ENCODE measurements at places on chromosomes 6 and 20.

DNA sequence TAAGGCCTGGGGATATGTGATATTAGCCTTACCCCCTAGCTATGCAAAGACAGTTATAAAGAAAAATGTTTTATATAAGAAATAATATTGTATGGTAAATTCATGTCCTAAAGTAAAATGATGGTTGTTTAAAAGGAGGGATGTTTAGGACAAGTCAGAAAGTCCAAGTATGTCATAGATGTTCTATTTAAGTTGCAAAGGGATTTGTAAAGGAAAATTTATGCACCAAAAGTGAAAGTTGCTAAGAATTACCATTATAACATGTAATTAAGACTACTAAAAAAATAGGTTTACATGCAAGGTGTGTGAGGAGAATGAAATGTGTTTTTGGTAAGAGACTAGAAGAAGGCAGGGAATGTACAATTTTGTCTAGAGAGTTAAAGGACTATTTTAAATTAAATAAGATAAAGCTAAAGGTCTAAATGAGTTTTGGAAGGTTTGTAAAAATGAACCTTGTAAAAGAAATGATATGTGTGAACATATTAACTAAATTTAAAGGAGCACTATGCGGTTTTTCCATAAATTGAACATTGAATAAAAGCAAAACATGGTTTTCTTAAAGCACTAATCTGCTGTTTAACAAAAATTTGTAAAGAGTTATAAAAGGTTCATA, 22.7 kb upstream of the GOPC start:
- DNase-seq, result no peak

GRCh38 chr6:83160167-83160566, 32.9 kb downstream of the PGM3 start:
- no peak for DNase-seq

DNA sequence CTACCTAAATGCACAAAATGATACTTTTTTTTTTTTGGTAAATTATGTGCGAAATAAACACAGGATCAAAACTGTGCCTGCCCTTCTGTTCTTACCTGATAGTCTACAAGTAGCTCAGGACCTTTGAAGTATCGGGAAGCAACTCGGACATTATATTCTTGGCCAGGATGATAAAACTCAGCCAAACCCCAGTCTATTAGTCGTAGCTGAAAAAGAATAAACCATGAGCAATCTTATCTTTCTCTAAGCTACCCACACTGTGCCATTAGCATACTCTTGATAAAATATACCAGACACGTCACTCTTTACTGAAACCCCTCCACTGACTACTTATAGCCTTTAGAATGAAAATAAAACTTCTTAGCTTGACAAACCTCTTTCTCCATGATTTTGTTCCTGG, 29.8 kb upstream of the TBC1D20 start:
- DNase-seq, result no peak

DNA sequence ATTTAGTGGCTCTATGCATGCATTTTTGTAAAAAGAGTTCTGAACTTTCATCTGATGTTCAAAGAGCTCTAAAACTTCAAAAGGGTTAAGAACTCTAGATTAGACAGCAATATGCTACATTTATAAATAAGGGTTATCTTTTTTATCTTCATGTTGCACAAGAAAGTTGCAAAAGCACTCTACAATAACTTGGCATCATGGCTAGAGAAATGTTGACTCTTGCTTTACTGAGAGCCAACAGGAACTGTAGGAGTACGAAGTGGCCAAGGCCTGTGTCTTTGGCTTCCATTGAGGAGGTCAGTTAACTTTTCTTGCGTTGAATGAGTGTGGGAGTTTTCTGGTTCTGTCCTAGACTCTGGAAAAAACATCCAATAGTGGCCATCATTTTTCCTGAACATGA, 516.9 kb downstream of the TFAP2B start:
- DNase-seq, result no peak

GRCh38 chr6:155472886-155473285, 17.2 kb upstream of the NOX3 start:
- DNase-seq, result no peak

DNA sequence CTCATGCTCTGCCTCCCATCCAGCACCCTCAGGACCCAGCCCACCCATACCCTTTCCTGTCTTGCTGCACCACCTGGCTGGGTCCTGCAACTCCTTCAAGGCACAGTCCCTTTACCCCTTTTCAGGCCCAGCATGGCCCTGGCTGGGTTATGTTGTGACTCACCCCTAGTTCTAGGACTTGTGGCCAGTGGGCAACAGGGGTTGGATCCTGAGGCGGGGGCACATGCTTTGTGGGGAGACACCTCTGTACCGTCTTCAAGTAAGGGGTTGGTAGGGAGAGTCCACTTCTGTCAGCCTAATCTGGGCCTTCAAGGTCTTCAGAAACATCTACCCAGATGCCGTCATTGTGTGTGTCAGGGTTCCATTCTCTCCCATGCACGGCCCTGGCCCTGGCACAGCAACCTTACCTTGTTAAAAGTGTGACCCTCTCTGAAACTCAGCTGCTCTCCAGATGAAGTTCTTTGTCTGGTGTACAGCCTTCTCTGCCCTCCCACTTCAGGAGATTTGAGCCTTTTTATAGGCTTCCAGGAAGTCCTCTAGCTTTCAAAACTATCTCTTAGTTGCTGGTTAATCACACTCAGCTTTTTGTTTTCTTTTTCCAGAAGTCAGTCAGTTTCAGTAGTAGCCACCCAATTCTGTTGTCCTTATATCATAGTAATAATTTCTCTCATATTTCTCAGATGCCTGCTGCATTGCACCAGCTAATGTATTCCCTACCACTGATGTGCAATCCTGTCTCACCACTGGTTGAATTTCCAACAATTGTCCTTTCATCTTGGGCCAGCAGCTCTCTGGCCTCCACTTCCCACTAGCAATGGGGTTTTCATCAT, 107.3 kb downstream of the NRN1 start:
- DNase-seq, result no peak

DNA sequence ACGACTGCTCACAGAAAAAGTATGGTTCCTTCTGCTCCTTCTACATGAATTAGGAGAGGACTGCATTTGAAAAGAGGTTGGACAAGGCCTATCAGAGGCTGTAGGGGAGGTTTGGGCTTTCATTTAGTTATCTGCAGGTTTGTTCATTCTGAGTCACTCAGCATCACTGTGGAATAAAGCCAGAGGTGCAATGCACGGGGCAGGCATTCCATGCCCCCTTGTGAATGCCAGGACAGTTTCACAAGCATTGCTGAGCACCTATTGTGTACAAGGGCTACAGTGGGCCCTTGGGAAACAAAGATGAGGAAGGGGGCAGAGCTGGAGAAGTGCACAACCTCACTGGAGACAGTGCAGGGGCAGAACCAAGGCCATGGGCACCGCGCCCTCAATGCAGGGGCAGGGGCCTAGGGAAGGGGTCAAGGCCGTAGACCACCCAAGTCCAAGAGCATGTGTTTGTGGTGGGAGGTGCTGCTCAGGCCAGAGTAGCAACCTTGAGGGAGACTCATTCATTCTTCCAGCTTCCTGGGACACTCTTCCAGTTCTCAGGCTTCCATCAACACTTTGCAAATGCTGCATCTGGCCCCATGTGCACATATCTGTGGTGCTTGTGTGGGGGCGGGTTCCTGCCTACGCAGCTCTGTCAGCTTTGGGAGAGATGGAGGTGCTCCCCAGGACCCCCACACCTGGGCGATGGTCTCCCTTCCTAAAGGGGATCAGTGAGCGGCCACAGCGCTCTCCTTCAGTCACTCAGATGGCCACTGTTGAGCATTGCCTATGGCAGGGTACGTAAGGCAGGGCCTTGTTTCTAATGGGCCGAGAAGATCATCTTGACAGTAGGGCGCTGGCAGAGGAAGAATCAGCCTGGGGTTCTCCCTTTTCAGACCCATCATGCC, 204.5 kb downstream of the SYNDIG1 start:
- peak; percentile 6 for DNase-seq

GRCh38 chr20:19620446-19620845, 137.6 kb upstream of the RIN2 start:
- DNase-seq, result no peak

DNA sequence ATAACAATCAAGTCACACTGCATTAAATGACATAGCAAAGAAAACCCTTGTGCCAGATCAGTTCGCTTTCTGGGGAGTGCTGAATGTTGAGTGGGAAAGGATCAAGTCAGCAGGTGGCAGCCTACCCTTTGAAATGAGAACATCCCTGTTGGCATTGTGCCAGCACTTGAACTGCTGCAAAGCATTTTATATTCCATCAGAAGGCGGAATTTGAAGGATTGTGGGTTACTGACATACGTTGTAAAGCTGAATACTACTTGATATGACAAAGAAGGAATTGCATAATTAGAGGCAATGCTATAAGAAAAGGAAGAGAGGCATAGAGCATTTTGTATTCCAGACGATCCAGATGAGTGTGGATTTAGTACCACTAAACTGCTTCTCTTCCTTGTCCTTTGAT, 26.5 kb downstream of the BCKDHB start:
- DNase-seq, result peak; percentile 2

GRCh38 chr20:1389703-1390580, 2.9 kb downstream of the FKBP1A start:
- no peak for DNase-seq

GRCh38 chr6:24480705-24481104, 8.7 kb downstream of the GPLD1 start:
- DNase-seq, result no peak

DNA sequence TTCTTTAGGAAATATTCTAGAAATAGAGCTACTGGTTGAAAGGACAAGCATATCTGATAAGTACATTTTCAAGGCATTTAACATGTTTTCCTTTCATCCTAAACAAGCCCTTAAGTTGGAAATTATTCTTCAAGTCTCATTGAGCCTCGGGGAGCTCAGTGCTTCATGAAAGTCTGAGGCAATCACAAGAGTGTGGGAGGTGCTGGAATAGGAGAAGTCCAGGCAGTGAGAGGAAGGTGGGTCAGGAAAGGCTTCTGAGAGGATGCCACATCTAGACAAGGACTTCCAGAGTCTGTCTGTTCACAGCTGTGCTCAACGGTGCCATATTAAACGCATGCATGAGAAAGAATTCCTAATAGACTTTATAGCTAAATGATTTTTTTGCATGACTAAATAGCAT, 69.8 kb downstream of the CD83 start:
- no peak for DNase-seq

DNA sequence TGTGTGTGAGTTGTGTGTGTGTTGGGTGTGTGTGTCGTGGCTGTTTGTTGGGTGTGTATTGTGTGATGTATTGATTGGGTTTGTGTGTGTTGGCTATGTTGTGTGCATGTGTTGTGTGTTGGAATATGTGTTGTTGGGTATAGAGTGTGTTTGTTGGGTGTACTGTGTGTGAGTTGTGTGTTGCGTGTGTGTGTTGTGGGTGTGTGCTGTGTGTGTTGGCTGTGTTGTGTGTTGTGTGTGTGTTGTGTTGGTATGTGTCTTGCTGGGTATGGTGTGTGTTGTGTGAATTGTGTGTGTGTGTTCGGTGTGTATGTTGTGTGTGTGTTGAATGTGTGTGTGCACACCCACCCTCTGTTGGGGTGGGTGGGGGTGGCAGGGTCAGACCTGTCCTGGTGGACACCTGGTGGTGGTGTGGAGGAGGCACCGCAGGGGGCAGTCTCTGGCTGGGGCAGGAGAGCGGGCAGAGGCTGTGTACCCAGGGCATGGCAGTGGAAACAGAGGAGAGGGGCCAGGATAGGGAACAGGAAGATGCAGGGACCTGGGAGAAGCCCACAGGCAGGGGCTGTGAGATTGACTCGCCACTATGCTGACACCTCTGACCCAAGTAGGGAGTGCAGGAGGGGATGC, 25.5 kb upstream of the PXDC1 start:
- DNase-seq, result no peak

- no peak for DNase-seq
Observed at GRCh38 chr20:37869334-37869861, 33.5 kb upstream of the VSTM2L start.

GRCh38 chr20:43787937-43788336, 61.1 kb upstream of the GTSF1L start:
- no peak for DNase-seq

DNA sequence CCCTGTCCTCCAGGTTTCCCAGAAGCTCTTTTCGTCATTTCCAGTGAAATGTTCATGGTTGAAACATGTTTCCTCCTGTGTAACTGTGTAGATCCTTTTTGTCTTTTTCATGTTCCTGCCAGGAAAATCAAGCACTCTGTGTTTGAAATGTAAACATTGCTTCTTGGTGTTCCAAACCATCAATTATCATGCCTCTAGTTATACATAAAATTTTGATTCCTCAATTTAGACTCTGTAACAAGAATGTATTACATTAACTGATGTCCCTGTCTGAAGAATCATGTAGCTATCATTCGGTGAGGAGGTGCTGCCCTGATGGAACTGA, 546.3 kb upstream of the CITED2 start:
- no peak for DNase-seq

- no peak for DNase-seq
Observed at GRCh38 chr6:109978174-109979032, at the start of gene GPR6. TSS of gene GPR6 (plus strand) at chr6:109978311. CDS start at chr6:109979113, 802 bp downstream.

DNA sequence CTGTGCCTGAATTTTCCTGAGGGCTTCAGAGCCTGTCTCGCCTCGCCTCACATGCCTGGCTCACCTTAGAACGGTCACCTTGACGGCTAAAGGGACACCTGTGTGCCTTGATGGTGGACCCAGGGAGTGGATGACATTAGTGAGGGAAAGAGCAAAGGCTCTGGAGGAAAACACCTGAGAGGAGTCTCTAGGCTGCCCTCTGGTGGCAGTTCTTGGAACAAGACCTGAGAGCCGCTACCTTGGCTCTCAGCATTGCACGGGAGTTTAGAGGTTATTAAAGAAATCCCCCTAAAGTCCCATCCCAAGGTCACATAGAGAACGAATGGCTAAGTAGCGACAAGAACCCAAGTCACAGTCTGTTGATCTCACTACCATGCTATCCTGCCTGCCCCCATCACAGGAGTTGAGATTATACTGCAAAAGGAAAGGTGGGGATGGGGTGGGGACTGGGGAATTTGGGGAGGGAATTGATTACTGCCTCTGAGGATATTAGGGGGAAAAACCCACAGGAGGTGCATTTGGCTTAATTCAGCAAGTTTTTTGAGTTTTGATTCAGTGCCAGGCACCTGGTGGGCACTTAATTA, 7.9 kb upstream of the CDSN start:
- DNase-seq, result no peak

DNA sequence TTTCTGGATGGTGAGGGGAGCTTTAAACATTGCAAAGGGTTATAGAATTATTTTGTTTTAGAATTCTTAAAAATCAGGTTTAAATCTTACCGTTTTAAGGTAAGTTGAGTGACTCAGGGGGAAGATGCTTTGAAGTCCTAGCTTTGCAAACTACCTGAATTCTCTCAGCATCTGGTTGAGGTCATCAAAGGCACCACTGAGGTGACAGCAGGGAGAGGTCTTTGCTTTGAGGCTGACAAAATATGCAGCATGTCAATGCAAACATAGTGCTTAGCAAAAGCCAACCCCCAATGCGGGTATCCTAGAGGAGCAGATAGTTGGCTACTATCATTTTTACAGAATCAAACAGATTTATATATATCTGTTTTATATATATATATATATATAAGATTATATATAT, 219.5 kb downstream of the SLC24A3 start:
- DNase-seq, result no peak

DNA sequence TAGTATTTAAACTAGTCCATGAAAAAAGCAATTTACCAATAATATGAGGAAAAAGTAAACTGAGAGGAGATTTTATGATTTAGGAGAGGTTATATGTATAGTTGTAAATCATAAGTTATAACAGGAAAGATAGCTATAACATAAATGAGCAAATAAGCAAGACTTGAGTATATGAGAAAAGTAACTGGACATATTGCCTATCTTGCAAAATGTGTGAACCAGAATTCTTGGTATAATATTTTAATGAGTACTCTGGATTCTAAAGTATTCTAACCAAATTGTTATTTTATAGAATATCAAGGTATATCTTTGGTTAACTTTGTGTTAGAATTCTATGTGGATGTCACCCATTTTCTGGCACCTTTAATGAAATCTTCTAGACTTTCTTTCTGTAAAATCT, 124.6 kb downstream of the PHF3 start:
- DNase-seq, result no peak
